Large intestine (tissue), 12 donors: ENCODE measurements at places on chromosomes 3 and 15.

DNA sequence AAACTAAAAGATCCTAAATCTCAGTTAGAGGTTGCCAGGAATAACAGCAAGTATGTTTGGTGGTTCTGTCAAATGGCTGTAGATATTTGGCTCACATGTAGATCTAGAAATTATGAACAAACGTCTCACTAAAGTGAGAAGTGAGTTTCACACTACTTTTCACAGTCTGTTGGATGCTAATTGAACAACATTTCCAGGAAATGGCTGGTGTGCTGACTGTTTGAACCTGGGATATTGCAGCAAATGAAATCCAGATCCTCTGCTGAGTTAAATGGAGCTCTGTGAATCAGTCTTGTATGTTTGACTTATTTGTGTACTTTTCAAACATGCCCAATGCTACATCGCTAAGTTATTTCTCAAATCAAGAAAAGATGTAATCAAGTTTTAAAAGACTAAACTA, 21.3 kb upstream of the RSL24D1 start:
- H3K4me1 ChIP-seq: peaks cover 12% of the 10 kb centered on the region
- no peak overlapping the region for H3K27ac ChIP-seq
- H3K36me3 ChIP-seq: no peaks in the 10 kb centered on the region
- no peak overlapping the region for H3K4me3 ChIP-seq

DNA sequence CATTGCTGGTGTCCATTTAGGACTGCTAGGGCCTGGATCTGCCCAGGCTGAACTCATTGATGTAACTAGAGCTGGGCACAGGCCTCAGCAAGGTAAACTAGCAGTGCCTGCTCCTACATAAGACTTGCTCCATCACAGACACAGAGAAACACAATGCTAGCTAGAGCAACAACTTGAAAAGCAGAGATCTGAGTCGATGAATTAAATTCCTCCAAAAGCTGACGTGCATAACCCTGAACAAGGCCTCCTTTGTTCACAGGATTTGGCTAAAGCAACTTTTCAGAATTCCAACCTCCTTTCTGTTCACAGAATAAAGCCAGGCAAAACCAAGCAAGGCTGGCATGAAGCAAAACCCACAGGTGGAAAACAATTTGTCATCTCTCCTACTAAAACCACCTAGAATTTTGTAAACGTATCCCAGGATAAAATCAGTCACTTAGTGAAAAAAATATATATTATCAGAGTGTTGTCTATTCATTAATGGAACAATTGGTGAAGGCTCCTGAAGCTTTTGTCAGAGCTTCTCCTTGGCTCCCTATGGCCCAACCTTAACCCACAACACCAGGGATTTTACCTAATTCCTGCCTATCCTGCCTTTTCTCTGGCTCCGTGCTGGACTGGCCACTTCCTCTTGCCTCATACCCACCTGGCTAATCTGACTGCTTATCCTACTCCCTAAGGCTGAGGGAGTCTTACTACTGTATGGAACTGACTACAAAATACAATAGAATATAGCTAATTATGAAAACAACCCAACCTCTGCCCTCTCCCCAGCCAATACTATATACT, 39.9 kb downstream of the PLCH1 start:
- no peak for DNase-seq
- peaks cover 5% of the 10 kb centered on the region for H3K4me1 ChIP-seq
- H3K4me3 ChIP-seq: no peak overlapping the region
- H3K27ac ChIP-seq: no peak overlapping the region

DNA sequence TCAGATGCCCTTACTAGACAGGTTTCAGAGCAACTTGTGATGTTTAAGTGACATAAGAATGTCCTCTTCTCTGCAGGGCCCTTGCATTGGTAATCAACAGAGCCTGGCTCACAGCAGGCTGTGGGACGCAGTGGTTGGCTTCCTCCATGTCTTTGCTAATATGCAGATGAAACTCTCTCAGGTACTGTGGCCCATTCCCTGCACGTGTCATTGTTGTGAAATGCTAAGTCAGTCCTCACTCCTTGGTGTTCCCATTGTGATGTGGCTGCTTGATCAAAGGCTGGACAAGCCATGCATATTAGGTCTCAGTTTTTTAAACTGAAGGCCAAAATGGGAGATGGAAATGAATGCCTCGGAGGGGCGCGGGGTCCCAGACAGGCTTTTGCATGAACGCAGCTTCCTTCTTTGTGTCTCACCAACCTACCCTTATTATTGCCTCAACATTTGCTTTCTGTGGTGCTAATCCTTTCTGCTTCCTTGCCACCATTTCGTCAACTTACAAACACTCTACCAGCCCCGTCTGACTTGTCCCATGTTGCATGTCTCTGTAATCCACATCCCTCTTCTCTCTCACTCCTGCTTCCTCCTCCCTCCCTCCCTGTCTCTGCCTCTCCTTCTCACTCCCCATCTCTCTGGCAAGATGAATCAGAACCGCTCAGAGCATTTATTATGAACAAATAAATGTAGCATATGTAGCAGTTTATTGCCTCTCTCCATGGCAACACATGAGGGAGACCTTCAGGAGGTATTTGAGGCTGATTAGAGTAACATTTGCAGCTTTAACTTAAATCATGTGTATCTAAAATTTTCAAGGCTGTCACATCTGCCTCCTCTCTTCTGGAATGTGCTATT, 133.2 kb upstream of the CHRM5 start:
- DNase-seq: no peak
- H3K27me3 ChIP-seq: no peaks in the 10 kb centered on the region
- H3K27ac ChIP-seq: no peak overlapping the region
- no peaks in the 10 kb centered on the region for H3K36me3 ChIP-seq
- no peaks in the 10 kb centered on the region for H3K4me1 ChIP-seq

DNA sequence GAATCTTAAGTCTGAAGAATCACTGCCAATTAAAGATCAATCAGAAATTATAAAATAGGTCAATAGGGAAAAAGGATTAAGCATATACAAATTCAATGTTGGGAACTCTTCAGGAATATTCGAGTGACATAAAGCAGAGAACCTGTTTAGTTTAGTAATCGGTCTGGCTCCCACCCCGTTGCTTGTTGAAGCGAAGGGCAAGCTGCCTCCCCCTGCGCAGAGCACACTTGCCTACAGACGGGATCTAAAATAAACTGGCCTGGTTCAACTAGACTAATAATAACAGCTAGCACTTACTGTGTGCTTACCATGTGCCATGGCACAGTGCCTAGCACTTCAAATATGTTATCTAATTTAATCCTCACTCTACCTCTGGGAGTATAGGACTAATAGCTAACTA, 8.6 kb downstream of the SEMA6D start:
- DNase-seq: no peak
- peaks cover 8% of the 10 kb centered on the region for H3K36me3 ChIP-seq
- no peak overlapping the region for H3K4me3 ChIP-seq

DNA sequence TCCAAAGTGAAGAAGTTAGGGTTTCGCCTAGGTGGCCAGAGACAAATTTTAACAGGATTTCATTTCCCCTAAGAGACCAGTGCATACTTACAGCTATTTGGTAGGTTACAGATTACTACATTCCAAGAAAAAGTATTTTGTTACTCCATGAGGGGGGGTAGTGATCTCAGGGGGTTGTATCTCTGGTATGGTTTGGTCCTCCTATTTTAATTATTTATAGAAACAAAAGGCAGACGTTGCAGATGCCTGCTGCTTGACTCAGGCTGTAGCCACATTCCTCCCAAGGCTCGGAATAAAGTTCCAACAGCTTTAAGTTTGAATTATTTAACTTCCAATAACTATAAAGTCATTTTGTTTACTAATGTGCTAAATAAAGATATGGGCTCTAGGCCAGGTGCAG, 1.3 kb upstream of the TRIM59 start:
- H3K27ac ChIP-seq: no peak overlapping the region
- DNase-seq: peak; percentile 8
- H3K4me3 ChIP-seq: no peak overlapping the region
- peaks cover 8% of the 10 kb centered on the region for H3K4me1 ChIP-seq
- H3K36me3 ChIP-seq: peaks cover under 1% of the 10 kb centered on the region

GRCh38 chr15:88083811-88084760, 172.5 kb downstream of the NTRK3 start:
- DNase-seq: no peak
- no peak overlapping the region for H3K27ac ChIP-seq
- no peaks in the 10 kb centered on the region for H3K4me1 ChIP-seq
- no peak overlapping the region for H3K4me3 ChIP-seq

- H3K27me3 ChIP-seq: no peaks in the 10 kb centered on the region
- no peak overlapping the region for H3K4me3 ChIP-seq
- H3K4me1 ChIP-seq: peaks cover 28% of the 10 kb centered on the region
- no peak overlapping the region for H3K27ac ChIP-seq
- H3K36me3 ChIP-seq: no peaks in the 10 kb centered on the region
- DNase-seq: no peak
These were observed 4.0 kb upstream of the AEN start for GRCh38 chr15:88617031-88617722.

DNA sequence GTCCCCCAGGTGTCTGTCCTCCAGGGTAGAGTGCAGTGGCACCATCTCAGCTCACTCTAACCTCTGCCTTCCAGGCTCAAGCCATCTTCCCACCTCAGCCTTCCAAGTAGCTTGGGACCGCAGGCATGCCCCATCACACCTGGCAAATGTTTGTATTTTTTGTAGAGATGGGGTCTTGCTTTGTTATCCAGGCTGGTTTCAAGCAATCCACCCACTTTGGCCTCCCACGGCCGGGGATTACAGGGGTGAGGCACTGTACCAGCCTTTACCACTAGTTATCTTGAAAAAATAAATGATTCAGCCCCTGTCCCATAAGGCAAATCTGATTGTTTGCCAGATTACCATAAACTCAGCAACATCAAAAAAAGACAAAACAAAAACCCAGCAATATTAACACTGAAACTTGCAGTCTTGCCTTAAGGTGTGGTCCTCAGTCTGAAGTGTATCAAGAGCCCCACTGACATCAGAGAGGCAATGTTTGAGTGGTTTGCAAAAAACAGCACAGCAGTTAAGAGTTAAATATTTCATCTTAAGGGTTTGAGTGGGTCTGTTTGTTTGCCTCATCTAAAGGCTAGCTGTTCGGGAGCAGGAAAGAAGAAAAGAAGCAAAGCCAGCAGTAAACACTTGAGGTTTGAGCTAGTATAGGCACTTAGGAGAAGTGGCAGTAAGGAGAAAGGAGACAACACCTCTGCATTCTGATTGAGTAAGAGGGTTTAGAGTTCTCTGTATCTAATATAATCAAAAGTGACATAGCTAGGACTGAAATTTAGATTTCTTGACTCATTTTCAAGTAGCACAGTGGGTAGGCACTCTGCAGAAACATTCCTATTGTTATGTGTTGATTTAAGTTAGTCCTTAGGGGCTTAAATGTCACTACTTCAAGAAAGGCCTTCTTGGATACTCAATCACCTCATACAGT, 26.3 kb upstream of the EDEM1 start:
- no peak overlapping the region for H3K4me3 ChIP-seq
- DNase-seq: no peak
- H3K36me3 ChIP-seq: no peaks in the 10 kb centered on the region

- no peaks in the 10 kb centered on the region for H3K4me1 ChIP-seq
- no peak within 1 kb of the TSS for H3K27ac ChIP-seq
- no peaks in the 10 kb centered on the region for H3K36me3 ChIP-seq
These were observed at the start of gene SLC7A14 for GRCh38 chr3:170585937-170586310. TSS of gene SLC7A14 (minus strand) at chr3:170586075. CDS start at chr3:170526936, 59,139 bp downstream.

- DNase-seq: no peak
- no peak overlapping the region for H3K4me3 ChIP-seq
- H3K27me3 ChIP-seq: no peaks in the 10 kb centered on the region
- H3K27ac ChIP-seq: no peak overlapping the region
These were observed 2.6 kb downstream of the SPTBN5 start for GRCh38 chr15:41891226-41891625.

- no peak for DNase-seq
- H3K4me3 ChIP-seq: no peak overlapping the region
- H3K36me3 ChIP-seq: no peaks in the 10 kb centered on the region
- no peak overlapping the region for H3K27ac ChIP-seq
- no peaks in the 10 kb centered on the region for H3K4me1 ChIP-seq
These were observed 57.9 kb upstream of the DLG1 start for GRCh38 chr3:197356275-197356674.

DNA sequence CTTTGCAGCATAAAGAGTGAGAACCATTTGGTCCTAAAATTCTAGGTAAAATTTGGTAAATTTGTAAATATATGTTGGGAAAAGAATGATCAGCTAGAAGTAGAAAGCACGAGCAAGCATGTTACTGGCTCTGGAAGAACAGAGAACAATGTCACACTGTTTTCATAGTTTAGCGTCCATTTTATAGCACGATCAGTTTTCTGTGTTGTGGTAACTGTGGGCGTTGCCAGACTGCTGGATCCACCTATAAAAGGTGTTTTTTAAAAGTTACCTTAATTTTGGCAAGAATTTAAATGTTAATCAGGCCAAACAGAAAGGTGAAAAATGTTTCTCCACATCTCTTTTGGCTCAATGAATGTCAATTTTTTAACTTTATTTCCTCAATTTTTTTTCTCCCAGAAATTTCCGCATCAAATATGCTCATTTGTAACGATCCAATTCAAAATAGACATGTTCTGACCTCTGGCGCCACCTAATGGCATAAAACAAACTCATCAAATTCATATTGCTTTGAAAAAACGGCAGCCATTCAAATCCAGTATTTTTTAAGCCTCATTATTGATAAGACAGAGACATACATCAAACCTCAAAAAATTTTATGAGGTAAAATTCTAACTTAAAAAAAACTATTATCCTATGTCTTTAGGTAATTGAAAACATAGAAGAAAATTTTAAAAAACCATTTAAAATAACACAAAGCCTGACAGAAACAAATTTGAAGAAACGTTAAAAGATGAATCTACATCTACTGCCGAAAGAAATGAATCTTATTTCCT, 5.5 kb upstream of the GP5 start:
- no peaks in the 10 kb centered on the region for H3K27me3 ChIP-seq
- peaks cover 7% of the 10 kb centered on the region for H3K36me3 ChIP-seq
- no peaks in the 10 kb centered on the region for H3K4me1 ChIP-seq
- H3K4me3 ChIP-seq: no peak overlapping the region
